Central memory CD8-positive, alpha-beta T cell (primary cell): ENCODE measurements at places on chromosomes 1 and 21.
A peak's percentile ranks its signal among the peaks of the same experiment; 100 is the strongest.

DNA sequence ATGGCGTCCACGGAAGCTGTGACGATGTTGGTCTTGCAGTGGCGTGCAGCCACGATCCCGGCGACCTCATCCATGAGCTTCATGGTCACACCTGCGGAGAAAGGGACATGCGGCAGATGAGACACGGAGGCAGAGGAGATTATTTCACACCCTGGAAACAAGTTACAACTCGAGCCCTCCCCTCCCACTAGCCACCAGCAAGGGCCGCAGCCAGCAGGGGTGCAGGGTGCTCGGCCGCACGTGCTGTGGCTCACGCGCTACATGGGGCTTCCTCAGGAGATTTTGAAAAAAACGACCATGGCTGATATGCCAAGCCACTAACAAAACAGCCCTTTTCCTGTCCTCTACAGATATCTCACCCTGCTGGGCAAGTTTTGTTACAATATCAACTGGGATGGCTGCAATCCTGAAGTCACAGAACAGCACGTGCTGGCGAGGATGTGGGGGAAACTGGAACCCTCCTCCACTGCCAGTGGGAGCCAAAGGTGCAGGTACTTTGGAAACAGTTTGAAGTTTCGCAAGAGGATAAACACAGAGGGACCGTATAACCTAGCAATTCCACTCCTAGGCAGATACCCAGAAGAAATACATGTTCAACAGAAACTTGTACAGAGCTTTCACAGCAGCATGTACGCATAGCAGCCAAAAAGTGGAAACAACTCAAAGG, 34.1 kb upstream of the GPR153 start:
- no peak for DNase-seq
- peaks cover 20% of the 10 kb centered on the region for H3K4me1 ChIP-seq
- no peaks in the 10 kb centered on the region for H3K27me3 ChIP-seq
- H3K4me3 ChIP-seq = peak overlapping the region; percentile 47
- H3K27ac ChIP-seq = peak overlapping the region; percentile 10
- H3K36me3 ChIP-seq = peaks cover 4% of the 10 kb centered on the region

GRCh38 chr1:23736437-23737134, 6.7 kb upstream of the ELOA start:
- H3K27ac ChIP-seq = no peak overlapping the region
- H3K27me3 ChIP-seq = no peaks in the 10 kb centered on the region
- DNase-seq = no peak
- H3K36me3 ChIP-seq = peaks cover 2% of the 10 kb centered on the region

GRCh38 chr1:90851711-90852050, 134.6 kb upstream of the BARHL2 start:
- no peaks in the 10 kb centered on the region for H3K36me3 ChIP-seq
- no peak overlapping the region for H3K27ac ChIP-seq
- peaks cover 14% of the 10 kb centered on the region for H3K4me1 ChIP-seq
- H3K4me3 ChIP-seq = peak overlapping the region; percentile 79
- no peak for DNase-seq

DNA sequence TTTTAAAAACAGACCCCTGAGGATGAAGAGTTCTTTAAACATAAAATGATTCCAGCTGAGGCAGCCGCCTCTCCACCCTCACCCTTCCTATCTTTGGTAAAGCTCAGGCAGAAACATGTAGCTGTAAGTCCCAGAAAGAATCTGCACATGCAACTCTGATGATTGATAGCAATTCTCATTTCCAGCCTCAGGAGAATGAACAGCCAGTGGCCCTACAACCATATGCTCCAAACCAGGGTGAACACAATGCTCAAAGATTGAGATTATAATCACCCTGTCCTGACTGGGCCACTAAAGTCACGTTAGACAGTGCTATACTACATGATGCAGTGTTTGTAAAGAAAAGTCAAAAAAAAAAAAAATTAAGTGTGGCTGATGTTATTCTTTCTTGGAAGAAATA, 80.2 kb downstream of the LMX1A start:
- no peaks in the 10 kb centered on the region for H3K4me1 ChIP-seq
- H3K27me3 ChIP-seq = peaks cover 17% of the 10 kb centered on the region
- H3K36me3 ChIP-seq = no peaks in the 10 kb centered on the region
- H3K27ac ChIP-seq = no peak overlapping the region
- DNase-seq = no peak

DNA sequence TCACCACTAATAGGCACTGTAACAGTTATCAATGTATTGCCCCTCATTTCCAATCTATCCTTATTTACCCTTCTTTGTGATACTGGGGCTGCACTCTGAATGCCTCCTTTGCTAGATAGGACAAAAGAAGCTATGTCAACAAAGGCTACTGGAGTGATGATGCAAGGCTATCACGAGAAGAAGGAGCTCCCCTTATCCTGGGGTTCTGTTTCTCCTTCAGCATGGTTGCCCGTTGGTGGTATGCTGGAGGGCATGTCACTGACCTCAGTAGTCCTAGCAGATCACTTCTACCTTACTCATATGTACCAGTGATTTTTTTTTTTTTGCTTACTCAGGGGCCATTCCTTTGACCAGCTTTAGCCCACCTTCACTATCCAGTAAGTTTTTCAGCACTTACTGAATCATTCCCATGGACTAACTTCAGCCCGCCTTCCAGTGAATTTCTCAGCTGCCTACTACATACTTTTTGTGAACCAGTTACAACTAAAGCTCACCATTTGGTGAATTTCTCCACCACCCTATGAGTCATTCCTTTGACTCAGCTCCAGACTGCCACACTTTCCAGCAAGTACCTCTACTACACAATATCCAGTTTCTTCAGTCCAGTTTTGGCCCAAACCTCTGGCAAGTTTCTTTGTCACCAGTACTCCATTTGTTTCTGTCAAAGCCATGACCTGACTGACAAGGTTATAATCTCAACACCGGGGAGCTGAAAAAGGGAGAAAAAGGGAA, 944.5 kb downstream of the KCNT2 start:
- no peak overlapping the region for H3K27ac ChIP-seq
- H3K4me3 ChIP-seq = no peak overlapping the region
- no peak for DNase-seq
- no peaks in the 10 kb centered on the region for H3K36me3 ChIP-seq

- H3K4me3 ChIP-seq = no peak overlapping the region
- no peaks in the 10 kb centered on the region for H3K27me3 ChIP-seq
- no peaks in the 10 kb centered on the region for H3K36me3 ChIP-seq
- H3K4me1 ChIP-seq = no peaks in the 10 kb centered on the region
- DNase-seq = no peak
Measured at GRCh38 chr1:76418531-76418930, 344.0 kb downstream of the ST6GALNAC3 start.

DNA sequence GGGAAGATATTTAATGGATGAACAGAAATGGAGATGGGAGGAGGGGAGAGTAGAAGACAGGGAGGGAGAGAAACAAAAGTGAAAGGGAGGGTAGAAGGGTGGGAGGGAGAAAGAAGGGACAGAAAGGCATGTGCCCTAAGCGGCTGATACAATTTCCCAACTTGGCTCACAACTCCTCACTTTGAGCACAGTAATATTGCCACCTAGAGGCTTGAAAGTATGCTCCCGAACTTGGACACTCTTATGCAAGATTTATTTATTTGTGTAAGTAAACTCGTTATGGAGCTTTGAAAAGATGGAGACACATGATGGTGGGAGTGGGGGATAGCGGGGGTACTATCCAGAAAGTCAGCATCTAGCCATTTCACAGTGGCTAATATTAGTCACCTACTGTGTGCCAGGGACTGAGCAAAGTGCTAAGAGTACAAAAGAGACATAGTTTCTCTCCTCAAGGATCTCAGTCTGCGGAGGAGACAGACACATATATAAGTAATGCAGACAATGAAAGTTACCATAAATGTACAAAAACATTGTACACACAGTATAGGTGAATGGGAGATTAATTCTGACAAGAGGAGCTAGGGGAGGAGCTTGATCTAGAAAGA, 189.7 kb downstream of the SEC16B start:
- no peak for DNase-seq
- no peaks in the 10 kb centered on the region for H3K27me3 ChIP-seq
- H3K4me3 ChIP-seq = no peak overlapping the region

DNA sequence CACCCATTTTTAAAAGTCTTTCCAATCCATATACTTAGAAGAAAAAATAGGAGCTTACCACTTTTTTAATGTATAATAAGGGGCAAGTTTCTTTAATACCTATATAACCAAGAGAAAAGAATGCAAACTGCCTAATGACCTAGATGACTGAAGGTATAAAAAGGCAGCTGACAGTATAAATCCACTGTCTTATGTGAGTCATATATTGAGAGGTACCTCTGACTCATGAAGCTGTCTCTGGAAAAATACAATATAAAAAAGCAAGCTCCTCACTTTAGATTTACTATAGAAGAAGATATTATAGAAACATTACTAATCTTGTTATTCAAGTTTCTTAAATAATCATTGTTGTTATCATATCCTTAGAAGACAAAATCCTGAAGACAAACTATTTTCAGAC, 144.2 kb downstream of the VAV3 start:
- H3K4me3 ChIP-seq = no peak overlapping the region
- H3K36me3 ChIP-seq = peaks cover 4% of the 10 kb centered on the region
- H3K27ac ChIP-seq = peak overlapping the region; percentile 64
- peaks cover 57% of the 10 kb centered on the region for H3K4me1 ChIP-seq

GRCh38 chr1:245611251-245611650, 456.5 kb downstream of the KIF26B start:
- no peak overlapping the region for H3K27ac ChIP-seq
- H3K36me3 ChIP-seq = peaks cover 2% of the 10 kb centered on the region
- H3K27me3 ChIP-seq = peaks cover 20% of the 10 kb centered on the region
- no peak overlapping the region for H3K4me3 ChIP-seq

DNA sequence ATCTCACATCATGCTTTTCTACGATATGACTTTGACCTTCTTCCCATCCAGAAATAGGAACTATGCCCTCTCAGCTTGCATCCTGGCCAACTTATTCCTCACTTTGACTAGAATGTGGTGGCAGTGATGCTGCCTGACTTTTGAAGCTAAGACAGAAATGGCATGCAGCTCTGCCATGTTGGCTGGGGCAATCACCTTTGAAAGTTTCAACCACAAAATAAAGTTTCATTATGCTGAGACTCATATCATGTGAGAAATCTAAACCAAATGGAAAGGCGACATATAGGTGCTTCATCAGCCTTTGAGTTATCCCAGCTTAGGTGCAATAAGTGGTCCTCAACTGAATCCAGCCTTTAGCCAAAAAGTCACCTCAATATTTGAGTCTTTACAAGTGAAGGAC, 370.0 kb upstream of the CHRM3 start:
- no peaks in the 10 kb centered on the region for H3K27me3 ChIP-seq
- no peaks in the 10 kb centered on the region for H3K36me3 ChIP-seq
- no peak overlapping the region for H3K4me3 ChIP-seq

- H3K4me1 ChIP-seq = peaks cover 11% of the 10 kb centered on the region
- peaks cover 38% of the 10 kb centered on the region for H3K27me3 ChIP-seq
- H3K27ac ChIP-seq = no peak overlapping the region
- no peak overlapping the region for H3K4me3 ChIP-seq
- H3K36me3 ChIP-seq = peaks cover 1% of the 10 kb centered on the region
- no peak for DNase-seq
Measured at GRCh38 chr1:932776-933602, 9.3 kb downstream of the SAMD11 start.

- no peaks in the 10 kb centered on the region for H3K36me3 ChIP-seq
- DNase-seq = no peak
- H3K4me3 ChIP-seq = no peak overlapping the region
- H3K27ac ChIP-seq = no peak overlapping the region
- no peaks in the 10 kb centered on the region for H3K4me1 ChIP-seq
- H3K27me3 ChIP-seq = no peaks in the 10 kb centered on the region
Measured at GRCh38 chr1:178174539-178174938, 80.6 kb downstream of the RASAL2 start.

GRCh38 chr1:211192227-211192626, 58.3 kb upstream of the KCNH1 start:
- H3K27me3 ChIP-seq = peaks cover 28% of the 10 kb centered on the region
- H3K4me3 ChIP-seq = no peak overlapping the region
- H3K4me1 ChIP-seq = no peaks in the 10 kb centered on the region
- no peaks in the 10 kb centered on the region for H3K36me3 ChIP-seq
- H3K27ac ChIP-seq = no peak overlapping the region
- no peak for DNase-seq

DNA sequence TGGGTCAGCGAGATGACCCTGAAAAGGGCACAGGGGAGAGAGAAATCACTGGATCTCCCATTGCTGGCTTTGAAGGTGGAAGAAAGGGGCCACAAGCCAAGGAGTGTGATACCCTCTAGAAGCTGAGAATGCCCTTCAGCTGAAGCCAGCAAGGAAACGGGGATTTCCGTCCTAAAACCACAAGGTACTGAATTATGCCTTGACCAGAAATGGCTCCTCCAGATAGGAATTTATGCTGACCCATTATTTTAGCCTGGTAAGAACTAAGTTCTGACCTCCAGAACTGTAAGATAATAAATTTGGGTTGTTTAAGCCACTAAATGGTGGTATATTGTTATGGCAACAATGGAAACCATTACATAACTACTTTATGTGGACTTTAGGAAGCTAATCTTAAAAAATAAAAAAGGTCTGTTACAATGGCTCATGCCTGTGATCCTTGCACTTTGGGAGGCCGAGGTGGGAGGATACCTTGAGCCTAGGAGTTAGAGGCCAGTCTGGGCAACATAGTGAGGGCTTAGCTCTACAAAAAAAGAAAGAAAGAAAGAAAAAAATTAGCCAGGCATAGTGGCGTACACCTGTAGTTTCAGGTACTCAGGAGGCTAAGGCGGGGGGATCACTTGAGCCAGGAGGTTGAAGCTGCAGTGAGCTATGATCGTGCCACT, 3.6 kb upstream of the H6PD start:
- no peak overlapping the region for H3K4me3 ChIP-seq
- peaks cover 2% of the 10 kb centered on the region for H3K27me3 ChIP-seq
- peaks cover 7% of the 10 kb centered on the region for H3K4me1 ChIP-seq
- no peak overlapping the region for H3K27ac ChIP-seq
- no peak for DNase-seq

DNA sequence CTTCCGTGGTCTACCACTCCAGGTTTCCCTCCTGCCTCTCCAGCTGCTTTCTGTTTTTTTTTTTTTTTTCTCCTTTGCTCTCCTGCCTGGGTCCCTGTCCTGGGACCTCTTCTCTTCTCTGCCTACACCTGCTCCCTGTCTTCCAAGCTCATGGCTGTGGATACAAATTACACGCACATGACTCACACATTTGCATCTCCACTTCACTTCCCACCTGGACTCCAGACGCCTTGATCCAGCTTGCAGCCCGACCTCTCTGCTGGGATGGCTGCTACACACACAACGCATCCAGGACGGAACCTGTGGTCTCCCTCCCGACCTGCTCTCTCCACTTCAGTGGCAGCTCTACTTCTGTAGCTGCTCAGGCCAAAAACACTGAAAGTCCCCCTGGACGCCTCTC, 44.4 kb upstream of the B3GALT5 start:
- H3K27ac ChIP-seq = no peak overlapping the region
- no peaks in the 10 kb centered on the region for H3K36me3 ChIP-seq
- H3K4me3 ChIP-seq = no peak overlapping the region
- H3K4me1 ChIP-seq = no peaks in the 10 kb centered on the region
- no peak for DNase-seq

- peaks cover 6% of the 10 kb centered on the region for H3K36me3 ChIP-seq
- no peak for DNase-seq
- no peaks in the 10 kb centered on the region for H3K27me3 ChIP-seq
- no peak overlapping the region for H3K27ac ChIP-seq
- peaks cover 31% of the 10 kb centered on the region for H3K4me1 ChIP-seq
Measured at GRCh38 chr1:35936838-35937237, 5.9 kb downstream of the AGO3 start.
